AG08395 (cell line): ENCODE measurements at places on chromosomes 4 and X.

GRCh38 chr4:106569146-106570031 lies 200.8 kb upstream of the GIMD1 start:
- DNase-seq, result peak; percentile 58

- DNase-seq, result no peak
Observed at GRCh38 chr4:165864271-165864670, 8.8 kb upstream of the TLL1 start.

DNA sequence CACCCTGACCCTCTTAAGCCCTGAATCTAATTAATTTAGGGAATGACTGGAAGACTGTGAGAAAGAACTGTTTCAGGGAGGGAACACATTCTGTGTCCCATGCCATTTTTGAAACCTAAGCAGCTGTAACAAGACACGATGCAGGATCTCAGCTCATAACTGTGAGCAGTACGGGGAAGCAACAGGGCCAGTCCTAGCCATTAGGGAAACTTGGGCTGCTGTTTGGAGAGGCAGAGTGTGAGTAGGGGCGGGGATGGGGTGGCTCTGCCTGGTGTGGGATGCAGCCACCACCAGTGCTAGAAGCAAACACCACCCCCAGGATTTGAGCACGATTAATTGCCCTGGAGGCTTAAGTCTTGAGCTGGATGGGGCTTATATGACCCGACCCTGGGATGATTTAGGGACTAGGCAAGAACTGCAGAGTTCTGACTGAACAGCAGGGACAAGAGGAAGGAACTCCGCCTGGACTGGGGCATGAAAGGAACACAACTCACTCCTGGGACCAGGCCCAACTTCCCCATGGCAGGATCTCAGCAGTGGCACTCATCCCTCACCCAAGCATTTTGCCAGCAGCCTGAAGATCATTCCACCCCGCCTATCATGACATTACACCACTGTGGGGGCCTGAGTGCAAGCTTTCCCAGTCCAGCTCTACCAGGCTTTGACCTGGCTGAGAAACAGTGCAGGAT lies 43.1 kb downstream of the ATRX start:
- DNase-seq, result peak; percentile 40

DNA sequence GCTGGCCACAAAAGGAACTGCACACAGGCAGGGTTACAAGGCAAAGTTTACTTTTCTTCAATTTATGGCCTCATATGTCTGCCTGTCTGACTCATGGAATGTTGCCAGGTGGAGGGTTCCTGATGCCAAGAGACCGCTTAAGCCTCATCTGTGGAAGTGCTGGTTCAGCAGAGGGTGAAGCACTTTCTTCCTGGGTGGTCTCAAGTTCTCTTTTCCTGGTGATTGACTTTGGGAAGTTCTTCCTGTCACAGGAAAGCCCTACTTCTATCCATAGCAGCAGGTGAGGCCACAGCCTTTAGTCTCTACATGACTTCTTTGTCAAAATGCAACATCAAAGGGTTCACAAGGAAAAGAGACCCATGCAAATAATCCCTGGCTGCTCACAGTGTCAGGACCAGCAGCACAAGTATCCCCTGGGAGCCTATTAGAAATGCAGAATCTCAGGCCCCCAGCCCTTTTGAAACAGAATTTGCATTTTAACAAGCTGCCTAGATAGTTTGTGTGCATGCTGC lies 81.4 kb upstream of the IGFBP7 start:
- no peak for DNase-seq

DNA sequence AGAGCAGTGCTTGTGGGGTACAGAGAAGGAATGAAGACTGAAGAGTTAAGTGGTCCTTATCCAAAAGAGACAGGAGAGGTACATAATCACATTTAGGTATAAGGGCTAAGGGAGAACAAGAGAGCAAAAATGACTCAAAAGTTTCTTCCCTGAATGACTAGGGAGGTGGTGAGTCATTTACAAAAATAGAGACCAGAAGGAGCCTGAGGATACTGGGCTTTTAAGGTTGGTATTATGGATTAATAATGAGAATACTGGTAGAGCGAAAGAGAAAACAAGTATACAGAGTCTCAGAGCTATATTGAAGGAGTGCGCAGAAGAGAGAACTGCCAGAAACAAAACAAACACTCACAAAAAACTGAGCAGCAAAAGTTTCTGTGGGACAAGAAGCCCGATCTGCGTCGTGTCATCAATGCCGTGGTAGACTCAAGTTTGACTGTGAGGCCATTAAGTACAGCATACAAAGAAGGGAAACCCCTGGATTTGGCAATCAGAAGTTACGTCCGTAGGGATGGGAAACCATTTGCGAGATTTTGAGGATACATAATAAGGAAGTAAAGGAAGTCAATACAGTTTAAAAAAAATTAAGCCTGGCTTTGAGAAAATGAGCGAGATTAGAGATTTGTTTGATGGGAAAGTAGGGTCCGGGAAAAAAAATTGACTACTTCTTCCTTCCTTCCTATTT lies 129.1 kb upstream of the STIM2 start:
- no peak for DNase-seq

GRCh38 chrX:110097920-110098319 lies 95.0 kb downstream of the TMEM164 start:
- DNase-seq, result no peak

DNA sequence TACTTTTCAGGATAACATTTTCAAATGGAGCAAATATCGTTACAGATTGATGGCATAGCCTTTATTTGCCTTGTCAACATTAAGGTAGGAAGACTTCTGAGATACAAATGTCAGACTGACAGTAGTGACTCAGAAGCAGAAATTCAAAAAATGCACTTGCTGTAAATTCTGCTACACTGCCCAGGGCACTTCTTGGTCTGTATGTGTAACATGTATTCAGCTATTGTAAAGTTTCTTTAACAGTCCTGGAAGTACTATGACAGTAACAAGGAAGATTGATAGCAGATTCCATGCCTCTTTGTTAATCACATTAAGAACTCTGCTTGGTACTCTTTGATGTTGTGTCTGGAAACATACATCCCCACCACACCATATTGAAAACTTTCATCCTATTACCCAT lies 69.6 kb upstream of the PCDH18 start:
- DNase-seq, result no peak

DNA sequence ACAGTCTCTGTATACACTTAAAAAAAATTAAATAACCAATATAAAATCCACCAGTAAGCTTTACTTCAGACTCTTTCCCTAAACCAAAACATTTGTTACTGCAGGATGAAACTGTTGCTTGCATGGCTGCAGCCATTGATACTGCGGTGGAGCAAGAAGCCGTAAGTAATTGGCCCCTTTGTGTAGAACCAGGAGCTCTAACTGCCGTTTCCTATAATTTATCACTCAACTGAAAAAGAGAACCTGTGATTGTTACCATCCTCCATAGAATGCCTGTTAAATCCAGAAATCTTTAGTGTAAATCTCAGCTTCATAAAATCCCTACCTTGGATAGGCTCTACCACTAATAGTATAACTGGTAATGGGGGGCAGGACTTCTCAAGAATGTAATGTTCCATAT lies 62.6 kb downstream of the KIF4A start:
- DNase-seq, result no peak

DNA sequence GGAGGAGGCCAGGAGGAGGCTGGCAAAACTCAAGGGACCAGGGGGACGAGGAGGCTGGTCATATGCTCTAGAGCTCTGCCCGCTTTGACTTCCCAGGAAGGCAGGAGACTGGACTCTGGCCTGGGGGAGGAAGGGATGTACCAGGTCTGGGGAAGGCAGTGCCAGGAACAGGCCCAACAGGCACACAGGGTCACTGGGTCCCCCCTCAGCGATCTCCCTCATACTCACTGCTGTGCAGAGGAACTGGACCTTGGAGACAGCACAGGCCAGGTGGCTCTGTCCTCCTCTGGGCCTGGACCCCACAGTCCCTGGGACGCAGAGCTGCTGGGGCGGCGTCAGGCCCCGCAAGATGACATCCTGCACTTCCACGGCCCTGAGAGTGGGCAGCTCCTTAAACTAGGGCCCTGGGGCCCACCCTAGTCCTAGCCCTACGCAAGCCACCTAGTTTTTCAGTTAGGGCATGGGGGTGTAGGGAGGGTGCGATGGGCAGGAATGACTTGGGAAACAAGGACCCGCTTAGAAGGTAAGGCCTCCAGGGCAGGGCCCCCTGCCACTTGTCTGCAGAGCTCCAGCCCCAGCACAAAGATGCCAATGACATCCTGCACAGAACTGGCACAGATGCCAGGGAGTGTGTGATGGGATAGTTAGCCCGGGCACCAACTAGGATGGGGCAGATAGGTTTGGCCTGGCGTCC lies 59.5 kb downstream of the HTRA3 start:
- DNase-seq, result no peak

DNA sequence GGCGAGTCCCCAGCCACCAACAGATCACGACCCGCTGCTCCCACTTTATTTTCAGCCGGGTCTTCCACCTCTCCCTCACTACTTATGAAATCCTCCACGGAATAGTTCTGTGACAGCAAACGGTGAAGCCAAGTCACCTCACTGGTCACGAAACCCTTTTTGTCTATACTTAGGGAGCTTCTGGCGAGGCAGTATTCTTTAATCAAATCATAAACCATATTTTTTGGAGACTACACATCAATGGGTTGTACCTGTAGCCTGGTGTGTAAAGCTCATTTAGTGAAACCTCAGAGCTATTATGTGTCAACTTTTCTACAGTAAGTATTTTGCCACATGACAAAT lies 809 bp upstream of the H2AZ1 start:
- DNase-seq, result no peak

GRCh38 chrX:134695999-134696398 lies 37.7 kb upstream of the PLAC1 start:
- no peak for DNase-seq

- no peak for DNase-seq
Observed at GRCh38 chr4:17368408-17368807, 143.5 kb downstream of the QDPR start.

DNA sequence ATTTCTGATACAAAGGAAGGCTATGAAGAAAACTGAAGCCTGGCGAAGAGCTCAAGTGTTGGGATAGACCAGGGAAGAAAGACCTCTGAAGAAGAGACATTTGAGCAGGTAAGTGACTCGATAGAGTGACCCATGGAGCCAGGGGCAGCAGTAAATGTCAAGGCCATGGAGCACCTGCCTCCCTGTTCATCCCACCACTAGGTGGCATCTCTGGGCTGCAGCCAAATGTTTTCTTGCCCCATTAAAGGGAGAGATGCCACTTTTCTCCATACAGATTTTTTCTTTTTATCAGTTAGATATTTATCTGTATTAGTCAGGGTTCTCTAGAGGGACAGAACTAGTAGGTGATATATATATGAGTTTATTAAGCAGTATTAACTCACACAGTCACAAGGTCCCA lies 4.9 kb upstream of the ZNF81 start:
- peak; percentile 57 for DNase-seq

- no peak for DNase-seq
Observed at GRCh38 chrX:36436361-36436760, 516.8 kb downstream of the CFAP47 start.

GRCh38 chr4:185920171-185920570 lies 108.2 kb upstream of the SORBS2 start:
- no peak for DNase-seq

DNA sequence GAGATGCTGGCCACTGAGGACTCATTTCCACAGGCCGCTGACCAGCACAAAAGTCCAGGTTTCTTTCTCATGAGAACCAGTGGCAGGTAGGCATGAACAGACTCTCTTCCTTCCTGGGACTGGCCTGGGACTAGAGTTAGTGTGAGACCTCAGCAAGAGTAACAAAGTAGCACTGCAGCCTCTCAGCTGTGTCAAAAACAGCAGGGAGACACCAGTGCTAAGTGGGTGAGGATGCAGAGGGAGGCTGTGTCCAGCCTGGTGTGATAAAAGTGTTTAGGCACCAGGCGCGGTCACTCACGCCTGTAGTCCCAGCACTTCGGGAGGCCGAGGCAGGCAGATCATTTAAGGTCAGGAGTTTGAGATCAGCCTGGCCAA lies 42.9 kb downstream of the TRIM2 start:
- no peak for DNase-seq

- DNase-seq, result no peak
Observed at GRCh38 chr4:111596491-111596890, 548.8 kb upstream of the FAM241A start.

DNA sequence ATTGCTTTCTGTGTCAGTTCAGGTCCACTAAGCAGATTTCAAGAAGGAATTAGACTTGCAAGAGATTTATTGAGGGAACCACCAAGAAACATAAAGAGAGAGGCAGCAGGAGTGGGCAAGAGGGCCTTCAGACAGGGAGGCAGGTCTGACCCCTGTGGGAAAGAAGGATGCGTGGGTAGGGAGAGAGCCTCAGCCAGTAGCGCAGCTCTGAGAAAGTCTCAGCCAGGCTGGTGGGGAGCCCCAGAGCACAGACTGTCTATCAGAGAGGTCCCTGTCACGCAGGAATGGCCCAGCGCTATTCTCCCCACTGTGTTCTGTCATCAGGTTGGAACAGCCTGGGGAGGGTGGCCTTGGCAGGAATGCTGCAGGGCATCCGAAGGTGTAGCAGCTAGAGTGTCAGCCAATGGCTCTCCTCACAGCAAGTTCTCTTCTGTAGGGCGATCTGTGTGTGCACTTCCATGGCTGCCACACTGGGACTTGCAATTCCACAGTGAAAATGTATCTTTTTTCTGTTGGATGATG lies 48.0 kb downstream of the OTC start:
- DNase-seq, result no peak

DNA sequence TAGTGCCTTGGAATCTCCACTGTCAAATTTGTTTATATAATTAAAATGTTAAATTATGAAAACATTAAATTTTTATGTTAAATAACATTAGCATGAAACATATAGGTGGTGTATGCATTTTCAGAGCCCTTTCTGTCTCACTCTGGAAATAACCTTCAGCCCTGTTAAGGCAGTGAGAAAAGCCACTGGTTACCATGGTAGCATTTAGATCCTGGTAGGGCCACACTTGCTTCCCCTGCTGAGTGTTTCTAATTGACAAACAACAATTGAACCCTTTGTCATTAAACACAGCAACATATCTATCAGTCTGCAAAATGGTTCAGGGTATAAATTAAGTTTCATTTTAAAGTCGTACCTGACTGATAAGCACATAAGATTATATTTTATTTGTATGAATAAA lies 63.5 kb downstream of the PDK3 start:
- DNase-seq, result no peak

DNA sequence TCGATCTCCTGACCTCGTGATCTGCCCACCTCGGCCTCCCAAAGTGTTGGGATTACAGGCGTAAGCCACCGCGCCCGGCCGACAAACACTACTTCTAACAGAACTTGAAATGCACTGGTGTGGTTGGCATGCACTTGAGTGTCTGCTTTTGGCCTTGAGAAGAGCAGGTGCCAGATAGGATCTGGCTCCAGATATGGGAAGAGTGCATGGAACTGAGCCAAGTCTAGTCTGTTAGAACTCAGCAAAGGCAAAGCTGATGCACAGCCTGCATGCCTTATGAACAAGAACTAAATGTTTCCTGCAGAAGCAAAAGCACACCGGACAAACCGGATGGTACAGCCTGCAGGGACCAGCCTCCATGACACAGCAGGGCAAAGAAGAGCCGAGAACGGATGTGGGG lies 35.1 kb upstream of the TBL1X start:
- DNase-seq, result no peak

GRCh38 chrX:23937100-23937499 lies 29.3 kb downstream of the CXorf58 start:
- DNase-seq, result no peak

- no peak for DNase-seq
Observed at GRCh38 chr4:143858456-143858855, 46.9 kb downstream of the GYPE start.
